Stomach (tissue), 19 donors: ENCODE measurements at places on chromosomes 11 and 22.
A peak's percentile ranks its signal among the peaks of the same experiment; 100 is the strongest.

GRCh38 chr11:85464283-85464682, 162.9 kb downstream of the DLG2 start:
- no peak for DNase-seq

- DNase-seq: peak; percentile 72
Measured at GRCh38 chr11:47437746-47438418, 11.1 kb downstream of the RAPSN start.

DNA sequence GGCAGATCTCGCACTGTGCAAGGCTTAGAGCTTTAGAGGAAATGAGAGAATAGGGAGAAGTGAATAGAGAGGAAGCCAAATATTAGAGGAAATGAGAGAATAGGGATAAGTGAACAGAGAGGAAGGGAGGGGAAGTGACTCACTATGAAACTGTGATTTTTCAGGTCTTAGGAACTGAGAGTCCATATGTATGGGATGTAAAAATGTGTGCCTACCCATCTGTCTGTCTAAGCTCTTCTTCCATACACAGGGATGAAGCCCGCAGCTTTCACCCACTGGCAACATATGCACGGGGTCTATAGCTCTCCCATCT, 6.4 kb upstream of the CCDC86 start:
- DNase-seq: no peak

GRCh38 chr22:27226666-27227065, 569.3 kb downstream of the MIAT start:
- DNase-seq: no peak

- DNase-seq: no peak
Measured at GRCh38 chr11:11565636-11566035, 56.2 kb downstream of the GALNT18 start.
